ENCODE measurements at places on chromosomes 16 and 17.
A peak's percentile ranks its signal among the peaks of the same experiment; 100 is the strongest.

- DNase-seq, result no peak
Measured at GRCh38 chr16:31402687-31403086, 9.6 kb downstream of the ITGAD start.

DNA sequence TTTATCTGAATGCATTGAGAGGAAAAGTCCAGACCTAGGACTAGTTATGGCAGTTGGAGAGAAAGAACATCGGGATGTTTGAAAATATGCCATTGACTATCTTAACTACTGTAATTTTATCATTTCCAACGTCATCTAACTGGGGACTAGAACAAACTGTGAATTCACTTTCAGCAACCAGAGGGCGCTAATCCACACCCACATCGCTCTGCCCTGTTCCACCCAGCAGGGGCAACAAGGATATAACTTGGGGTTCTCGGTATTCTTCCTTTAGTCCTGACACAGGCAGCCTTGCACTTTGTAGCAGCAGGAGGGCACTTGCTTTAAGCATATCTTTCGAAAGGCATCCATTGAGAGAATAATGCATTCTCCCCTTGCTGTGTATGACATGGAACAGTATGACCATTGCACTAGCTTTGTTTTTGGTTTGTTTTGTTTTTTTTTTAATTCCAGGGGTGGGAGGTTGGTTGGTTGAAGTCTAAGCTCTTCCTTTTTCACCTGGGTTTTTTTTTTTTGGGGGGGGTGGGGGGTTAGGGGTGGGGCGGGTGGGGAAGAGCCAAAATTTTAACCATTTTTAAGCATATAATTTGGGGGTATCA, 31.5 kb downstream of the SIAH1 start:
- DNase-seq, result peak; percentile 51

DNA sequence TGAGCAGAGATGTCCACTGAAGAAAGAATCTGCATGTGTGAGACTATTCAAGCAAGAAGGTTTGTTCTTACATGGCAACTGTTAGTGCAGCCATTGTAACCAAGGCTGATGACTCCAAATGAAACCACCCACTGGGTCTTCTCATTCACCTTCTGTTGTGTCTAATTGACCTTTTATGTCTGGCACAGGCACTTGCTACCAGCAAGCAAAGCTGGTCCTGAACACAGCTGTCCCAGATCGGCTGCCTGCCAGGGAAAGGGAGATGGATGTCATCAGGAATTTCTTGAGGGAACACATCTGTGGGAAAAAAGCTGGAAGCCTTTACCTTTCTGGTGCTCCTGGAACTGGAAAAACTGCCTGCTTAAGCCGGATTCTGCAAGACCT, 3.6 kb downstream of the CDC6 start:
- DNase-seq, result no peak

DNA sequence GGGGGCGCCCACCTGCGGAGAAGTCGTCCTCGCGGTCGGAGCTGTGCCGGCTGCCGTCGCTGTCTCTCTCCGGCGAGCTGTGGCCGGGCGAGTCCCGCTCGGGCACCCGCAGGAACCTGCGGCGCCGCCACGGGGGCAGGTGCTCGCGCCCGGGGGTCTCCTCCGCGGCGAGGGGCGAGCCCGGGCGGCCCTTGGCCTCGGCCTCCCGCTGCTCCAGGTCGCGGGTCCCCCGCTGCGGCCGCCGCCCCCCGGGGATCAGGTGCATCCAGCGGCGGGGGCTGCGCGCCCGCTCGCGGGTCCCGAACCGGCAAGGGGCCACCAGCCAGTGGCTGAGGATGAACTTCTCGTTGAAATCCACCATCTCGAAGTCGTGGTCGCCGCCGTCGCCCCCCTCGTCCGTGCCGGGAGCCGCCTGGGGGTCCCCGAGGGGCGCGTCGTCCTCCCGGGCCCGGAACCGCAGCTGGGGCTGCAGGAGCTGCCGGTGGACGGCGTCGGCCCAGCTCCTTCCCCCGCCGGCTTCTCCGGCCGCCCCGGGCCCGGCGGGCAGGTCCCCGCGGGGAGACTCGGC, 41.4 kb upstream of the BHLHA9 start:
- DNase-seq, result no peak

- DNase-seq, result no peak
Measured at GRCh38 chr16:69779724-69780123, 17.6 kb downstream of the WWP2 start.

DNA sequence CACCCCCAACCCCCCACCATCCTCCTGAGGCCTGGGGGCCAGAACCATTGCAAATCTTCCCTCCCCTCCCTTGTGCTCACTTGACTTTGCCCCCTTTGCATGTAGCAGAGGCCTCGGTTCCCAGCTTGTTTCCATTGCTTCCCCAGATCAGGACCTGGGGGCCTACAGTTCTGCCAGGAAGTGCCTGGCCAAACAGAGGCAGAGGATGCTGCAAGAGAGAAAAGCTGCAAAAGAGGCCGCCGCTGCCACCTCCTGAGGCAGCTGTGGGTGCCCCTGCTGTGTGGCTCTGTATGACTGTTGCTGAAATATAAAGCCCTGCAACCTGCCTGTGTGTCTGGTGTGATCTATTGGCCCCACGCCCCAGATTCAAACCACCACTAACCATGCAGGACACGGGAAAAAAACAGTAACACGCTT, 2.3 kb downstream of the NDUFB10 start:
- DNase-seq, result no peak

- no peak for DNase-seq
Measured at GRCh38 chr17:409308-409847, 56.8 kb upstream of the RPH3AL start.

GRCh38 chr17:13753154-13753553, 151.4 kb upstream of the HS3ST3A1 start:
- no peak for DNase-seq

- no peak for DNase-seq
Measured at GRCh38 chr17:77857613-77858012, 100.9 kb upstream of the TNRC6C start.

- no peak for DNase-seq
Measured at GRCh38 chr17:38601539-38602351, 4.0 kb downstream of the SRCIN1 start.
